ENCODE measurements at places on chromosomes 16 and 17.

DNA sequence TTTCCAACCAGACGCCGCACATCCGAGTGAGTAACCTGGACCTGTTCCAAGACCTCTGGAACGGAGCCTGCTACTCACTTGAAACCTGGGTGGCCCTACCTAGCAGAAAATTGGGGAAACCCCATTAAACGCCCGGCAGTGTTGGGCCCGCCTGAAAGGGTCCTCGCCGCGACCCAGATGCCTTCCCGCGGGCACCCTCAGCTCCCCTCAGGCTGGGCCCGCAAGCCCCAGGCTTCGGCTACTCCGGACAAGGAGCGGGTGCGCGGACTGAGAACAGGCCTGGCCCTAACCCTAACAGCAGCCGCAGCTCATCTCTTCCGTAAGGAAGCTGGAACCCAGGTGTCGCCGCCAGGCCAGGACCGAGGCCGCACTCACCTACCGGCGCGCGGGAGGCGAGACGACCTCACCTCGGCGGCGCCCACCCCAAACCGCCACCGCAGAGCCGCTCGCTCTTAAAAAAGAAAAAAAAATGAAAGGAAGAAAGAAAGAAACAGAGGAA is 344 bp downstream of the PSME3IP1 start:
- no peak for DNase-seq

DNA sequence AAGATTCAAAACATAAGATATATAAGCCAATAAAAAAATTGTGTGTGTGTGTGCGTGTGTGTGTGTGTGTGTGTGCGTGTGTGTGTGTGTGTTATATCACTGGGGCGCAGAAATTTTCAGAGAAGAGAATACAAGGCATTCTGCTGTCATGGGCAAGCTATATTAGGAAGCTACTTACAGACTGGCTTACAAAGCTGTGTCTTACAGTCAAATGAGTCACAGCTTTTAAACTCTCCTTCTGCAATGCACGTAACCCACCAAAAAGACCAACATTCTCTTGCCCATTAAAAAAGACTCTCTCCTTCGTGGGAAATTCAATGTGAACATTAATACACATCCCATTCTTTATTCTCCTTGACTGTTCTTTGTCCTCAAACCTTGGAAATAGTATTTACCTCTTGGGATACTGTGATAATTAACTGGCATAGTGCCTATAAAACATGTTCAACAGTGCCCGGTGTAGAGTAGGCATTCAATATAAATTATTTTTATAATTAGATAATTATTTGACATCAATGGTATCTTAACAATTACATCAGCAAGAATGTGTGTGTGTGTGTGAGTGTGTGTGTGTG is 860.4 kb upstream of the SOX9 start:
- no peak for DNase-seq

DNA sequence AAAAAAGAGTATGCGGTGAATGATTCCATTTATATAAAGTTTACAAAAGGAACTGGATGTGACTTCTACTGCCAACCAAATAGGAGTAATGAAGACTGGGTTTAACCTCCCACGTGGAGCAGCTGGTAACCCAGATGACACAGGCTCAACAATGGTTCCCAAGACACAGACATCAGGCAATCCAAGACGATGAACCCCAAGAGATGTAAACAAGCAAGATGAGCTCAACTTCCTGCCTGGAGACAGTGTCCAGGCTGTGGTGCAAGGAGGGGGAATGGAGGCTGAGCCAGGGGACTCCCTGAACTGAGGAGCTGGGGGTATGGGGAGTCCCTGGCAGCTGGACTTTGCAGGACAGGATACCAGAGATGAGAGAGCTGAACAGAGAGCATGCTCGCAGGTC is 104.7 kb downstream of the LITAF start:
- DNase-seq, result no peak

GRCh38 chr17:41769346-41769862 is 17.1 kb downstream of the JUP start:
- DNase-seq, result no peak

DNA sequence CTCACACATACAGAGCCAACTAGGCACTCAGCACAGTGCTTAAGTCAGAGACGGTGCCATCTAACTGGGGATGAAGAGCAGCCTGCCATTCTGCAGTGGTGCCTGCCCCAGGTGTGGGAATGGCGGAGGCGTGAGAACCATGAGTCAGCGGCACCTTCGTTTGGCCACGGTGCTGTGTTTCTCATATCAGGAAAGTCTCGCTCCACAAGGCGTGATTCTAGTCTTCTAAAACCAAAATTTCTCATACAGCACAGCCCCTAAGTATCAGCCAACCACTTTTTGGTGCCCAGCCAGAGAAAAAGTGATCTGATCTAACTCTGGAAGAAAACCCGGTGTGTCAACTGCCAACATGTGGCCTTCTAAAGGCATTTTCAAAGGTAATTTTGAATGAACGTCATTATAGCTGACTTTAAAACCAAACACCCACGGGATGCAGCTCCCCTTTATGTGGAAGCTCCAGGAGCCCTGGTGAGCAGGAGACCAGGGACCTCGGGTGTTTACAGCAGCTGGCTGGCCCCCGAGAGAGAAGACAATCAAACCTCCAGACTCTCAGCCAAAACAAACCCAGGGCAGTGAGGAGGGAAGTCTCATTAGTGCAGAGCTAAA is 54.6 kb downstream of the ABCC12 start:
- peak; percentile 18 for DNase-seq

- peak; percentile 41 for DNase-seq
Observed at GRCh38 chr16:46822270-46822669, 8.7 kb downstream of the C16orf87 start.

DNA sequence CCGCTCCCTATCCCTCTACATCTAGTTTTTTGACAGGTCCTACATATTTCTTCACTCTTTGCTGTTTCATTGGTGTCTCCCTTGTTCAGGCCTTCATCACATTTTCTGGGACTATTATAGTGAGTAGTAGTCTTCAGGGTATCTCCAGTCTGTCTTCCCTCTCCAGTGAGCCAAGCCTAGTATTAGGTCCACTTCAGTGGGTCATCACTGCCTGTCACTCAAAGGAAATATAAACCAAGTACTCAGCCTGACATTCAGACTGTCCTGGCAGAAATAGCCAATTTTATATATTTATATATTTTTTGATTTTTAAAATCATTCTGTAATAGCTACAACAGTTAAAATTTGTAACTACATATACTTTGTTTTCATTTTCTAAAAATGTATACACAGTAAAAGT is 137.8 kb downstream of the CYB561 start:
- DNase-seq, result no peak

DNA sequence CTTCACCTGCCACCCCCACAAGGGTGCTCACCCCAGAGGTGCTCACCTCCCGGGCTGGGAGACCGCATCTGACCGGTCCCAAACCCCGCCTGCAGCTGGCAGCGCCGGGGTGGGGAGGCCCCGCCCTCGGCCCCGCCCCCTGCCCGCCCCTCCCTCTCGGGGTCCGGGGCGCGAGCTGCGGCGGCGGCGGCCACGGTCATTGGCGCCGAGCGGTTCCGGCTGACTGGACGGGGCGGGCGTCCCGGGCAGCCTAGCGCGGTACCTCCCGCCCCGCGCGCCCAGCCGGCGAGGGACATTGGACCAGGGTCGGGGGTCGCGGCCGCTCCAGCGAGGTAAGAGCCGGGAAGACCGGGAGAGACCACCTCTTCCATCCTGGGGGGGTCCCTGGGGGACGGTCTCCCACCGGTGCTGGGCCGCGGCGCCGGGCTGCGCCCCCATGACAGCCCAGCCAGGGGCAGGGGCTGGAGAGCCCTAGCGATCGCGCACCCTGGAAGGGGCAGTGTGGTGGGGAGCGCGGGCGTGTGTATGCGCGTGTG is at the start of gene CACNG5:
Gene CACNG5, plus strand, starts transcription at position 199 of the 536 bp plus-strand sequence. CDS start 42,216 bp downstream, outside the sequence.
- no peak for DNase-seq

DNA sequence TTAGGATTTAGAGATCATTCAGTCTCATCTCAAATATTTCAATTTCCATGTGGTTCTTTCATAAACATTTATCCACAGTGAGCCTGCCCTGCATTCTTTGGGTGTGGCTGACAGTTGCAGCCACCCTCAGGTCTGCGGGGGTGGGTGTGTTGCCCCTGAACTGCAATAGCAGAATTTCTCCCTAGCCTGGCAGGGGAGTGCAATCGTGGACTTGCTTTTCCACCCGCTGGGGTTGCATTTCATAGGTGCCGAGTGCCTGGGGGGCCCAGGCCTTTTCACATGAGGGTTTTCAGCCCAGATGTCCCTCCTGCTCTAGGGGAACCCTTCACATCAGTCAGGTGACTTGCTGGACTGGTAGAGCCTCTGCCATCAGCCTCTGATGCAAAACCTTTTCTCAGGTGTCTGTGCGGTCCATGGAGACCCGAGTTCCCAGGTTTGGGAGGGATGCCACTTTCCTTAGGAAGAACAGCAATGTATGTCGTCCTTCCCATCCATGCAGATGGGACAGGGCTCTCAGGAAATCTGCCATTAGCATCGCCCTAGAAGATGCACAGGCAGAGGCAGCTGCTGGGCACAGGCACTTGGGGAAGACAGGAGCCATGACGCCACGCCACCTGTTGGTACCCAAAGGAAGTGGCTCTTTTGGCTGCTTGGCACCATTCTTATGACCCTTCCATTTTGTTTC is 2.4 kb upstream of the USP36 start:
- peak; percentile 76 for DNase-seq

- DNase-seq, result peak; percentile 21
Observed at GRCh38 chr16:16083421-16084156, 134.2 kb downstream of the ABCC1 start.

GRCh38 chr16:19696328-19696727 is 21.7 kb downstream of the KNOP1 start:
- DNase-seq, result peak; percentile 67

DNA sequence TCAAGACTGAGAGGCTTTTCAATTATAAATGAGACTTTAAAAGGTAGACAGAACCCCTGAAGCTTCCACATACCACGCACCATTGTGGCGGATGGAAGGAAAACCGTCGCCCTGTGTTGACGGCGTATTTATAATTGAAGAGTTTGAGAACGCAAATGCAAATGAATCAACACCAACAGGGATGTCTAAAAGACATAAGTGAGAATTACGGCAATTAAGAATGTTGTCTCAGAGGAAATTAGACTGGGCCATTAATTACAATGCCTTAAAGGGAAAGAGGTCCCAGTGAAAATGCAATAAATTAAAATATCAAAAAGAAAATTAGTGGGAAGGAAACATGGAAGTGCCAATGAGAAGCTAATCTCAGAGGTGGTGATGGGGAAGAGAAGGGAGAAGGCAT is 148.5 kb upstream of the XYLT1 start:
- DNase-seq, result no peak

DNA sequence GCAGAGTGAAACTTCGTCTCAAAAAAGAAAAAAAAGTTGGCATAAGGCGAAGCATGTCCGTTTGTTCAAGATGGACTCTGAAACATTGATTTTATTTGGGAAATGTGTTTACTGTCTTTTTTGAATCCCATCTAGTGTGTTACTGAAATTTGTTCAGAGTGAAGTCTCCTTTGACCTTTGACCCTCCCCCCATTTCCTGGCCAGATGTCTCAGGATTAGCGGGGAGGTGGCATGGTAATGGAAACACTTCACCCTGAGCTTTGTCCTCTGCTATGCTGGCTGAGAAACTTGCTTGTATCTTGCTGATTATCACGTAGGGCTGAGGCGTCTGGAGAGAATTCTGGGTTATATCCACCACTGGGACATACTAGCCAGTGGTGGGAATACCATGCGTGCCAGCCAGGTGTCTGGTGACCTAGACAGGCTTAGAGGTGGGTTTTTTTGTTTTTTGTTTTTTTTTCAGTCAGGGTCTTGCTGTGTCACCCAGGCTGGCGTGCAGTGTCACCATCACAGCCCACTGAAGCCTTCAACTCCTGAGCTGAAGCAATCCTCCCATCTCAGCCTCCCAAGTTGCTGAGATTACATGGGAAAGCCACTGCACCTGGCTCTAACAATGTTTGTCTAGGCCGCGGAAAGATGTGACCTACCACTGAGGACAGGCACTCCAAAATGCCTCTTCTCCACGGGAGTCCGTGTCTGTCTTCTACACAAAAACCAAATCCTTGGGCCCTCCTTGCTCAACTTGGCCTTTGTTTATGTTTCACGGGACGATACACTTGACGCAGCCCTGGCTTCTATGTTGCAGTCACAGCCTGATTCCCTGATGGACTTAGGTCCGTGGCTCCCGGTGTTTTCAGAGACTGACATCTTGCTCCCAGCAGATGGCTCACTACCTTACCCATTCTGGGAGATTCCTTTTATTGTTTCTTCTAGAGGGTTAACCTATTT is 6.6 kb upstream of the GALK1 start:
- no peak for DNase-seq

GRCh38 chr17:39562976-39563375 is 44.7 kb downstream of the NEUROD2 start:
- DNase-seq, result no peak

DNA sequence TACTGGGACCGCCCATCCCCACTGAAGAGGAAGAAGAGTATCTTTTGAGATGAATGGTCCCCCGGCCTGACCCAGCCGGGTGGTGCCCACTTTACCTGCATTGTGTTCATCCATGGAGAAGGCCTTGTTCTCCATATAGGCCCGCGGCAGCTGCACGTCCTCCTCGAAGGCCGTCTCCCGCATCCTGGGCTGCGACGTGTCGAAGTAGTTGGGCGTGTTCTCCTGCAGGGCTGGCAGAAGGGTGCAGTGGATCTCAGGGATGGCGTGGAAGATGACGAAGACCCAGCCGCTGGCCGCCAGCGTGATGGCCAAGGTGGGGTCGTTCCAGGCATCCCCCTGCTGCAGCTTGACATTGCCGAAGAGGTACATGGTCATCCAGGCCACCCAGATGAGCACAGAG is 12.9 kb downstream of the GPRC5B start:
- DNase-seq, result no peak

- no peak for DNase-seq
Observed at GRCh38 chr17:61970030-61970429, 42.2 kb upstream of the INTS2 start.

DNA sequence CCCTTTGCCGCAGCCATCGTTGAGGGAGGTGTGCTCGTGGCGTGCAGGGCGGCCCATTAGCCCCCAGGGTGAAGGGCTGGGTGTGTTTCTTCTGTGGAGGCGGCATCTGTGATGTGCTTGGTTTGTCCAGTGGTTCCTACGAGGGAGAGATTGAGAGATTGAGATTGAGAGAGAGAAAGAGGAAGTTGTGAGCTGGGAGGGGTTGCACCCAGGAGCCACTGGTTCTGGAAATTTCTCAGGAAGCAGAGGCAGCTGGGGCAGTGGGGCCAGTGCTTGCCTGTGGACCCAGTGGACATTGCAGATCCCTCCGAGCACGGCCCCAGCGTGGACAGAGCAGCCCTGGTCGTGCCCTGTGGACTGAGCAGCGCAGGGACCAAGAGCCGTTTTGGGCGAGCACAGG is 72.0 kb upstream of the ZNF750 start:
- DNase-seq, result no peak

GRCh38 chr17:7839876-7840261 is 5.9 kb downstream of the KDM6B start:
- DNase-seq, result no peak

GRCh38 chr17:64155129-64155528 is 25.2 kb upstream of the ERN1 start:
- DNase-seq, result no peak

DNA sequence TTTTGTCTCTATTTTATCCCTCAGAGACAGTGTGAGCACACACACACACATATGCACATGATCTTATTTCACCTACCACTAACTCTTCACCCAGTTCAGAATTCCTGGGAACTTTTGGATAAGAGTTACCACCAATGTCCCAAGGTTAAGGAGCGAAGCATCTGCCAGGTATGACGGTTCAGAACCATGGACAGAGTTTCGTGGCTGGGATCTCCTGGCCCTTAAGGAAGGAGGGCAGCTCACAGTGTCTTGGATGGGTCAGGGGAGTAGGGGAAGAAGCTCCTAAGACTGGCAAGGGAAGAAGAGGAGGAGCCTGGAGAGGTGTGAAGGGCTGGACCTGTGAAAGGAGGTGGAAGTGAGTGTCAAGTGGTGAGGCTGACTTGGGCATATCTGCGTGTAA is 23.0 kb upstream of the TMEM132E start:
- DNase-seq, result no peak

All from activated CD4-positive, alpha-beta memory T cell treated with anti-CD3 and anti-CD28 coated beads, Interleukin-2, amount 10 ng/mL, durations not matched to agents 7 days and 5 days (primary cell).